Activated CD4-positive, alpha-beta T cell treated with anti-CD3 and anti-CD28 coated beads, Interleukin-2, amount 50 U/mL, for 4 hours (primary cell): ENCODE measurements at places on chromosomes 3 and 15.

GRCh38 chr3:25604107-25604805 lies 60.5 kb downstream of the TOP2B start:
- no peak for DNase-seq

- DNase-seq = no peak
Observed at GRCh38 chr3:178750639-178751300, 214.5 kb downstream of the KCNMB2 start.

GRCh38 chr15:77568014-77568972 lies 64.4 kb downstream of the LINGO1 start:
- DNase-seq = no peak

DNA sequence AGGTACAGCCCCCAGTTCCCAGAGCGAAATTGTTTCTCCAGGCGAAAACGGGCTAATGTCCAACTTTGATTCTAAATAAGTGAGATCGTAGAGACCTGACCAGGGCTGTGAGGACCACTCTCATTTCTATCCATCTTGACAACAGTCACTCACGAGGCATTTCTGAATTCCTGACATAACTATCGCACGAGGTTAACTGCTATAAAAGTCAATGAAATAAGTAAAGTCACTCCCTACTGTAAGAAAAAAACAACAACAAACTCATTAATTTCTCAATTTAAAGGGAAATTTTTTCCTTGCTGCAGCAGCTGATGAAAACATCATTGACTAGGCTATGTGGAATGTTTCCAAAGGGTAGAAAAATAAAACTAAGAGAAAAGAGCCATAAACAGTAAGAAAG lies 69.1 kb downstream of the GREM1 start:
- DNase-seq = no peak

GRCh38 chr15:65370885-65371284 lies 6.9 kb downstream of the IGDCC3 start:
- DNase-seq = no peak

DNA sequence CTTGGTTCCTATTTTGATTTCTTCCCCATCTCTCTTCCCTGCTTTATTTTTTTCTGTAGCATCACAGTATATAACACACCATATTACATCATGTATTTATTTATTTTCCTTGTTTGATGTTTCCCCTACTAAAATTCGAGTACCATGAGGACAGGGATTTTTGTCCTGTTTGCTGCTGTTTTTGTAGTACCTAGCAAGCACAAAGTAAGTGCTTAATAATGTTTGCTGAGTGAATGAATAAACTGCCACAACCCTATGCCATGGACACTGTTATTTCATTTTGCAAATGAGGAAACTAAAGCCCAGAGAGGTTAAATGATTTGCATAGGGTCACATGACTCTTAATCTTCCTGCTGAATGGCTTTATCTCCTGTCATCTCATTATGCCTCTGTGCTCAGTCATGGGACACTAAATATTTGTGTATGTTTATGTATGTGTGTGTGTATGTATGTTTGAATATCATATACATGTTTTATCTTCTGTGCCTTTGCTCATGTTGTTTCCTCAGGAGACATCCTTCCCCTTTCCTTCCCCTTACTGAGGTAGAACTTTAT lies 26.1 kb upstream of the MGA start:
- no peak for DNase-seq

- peak; percentile 98 for DNase-seq
Observed at GRCh38 chr15:101723874-101724674, at the start of gene TARS3. Gene TARS3, minus strand, starts transcription at chr15:101724473. Its CDS starts 86 bp downstream, at chr15:101724387.

GRCh38 chr3:141170678-141171295 lies 60.8 kb upstream of the PXYLP1 start:
- DNase-seq = no peak

GRCh38 chr15:68310178-68310803 lies 32.7 kb downstream of the FEM1B start:
- no peak for DNase-seq

GRCh38 chr3:39814007-39814406 lies 4.6 kb downstream of the MYRIP start:
- no peak for DNase-seq

- no peak for DNase-seq
Observed at GRCh38 chr3:177382944-177383343, 185.7 kb upstream of the TBL1XR1 start.

DNA sequence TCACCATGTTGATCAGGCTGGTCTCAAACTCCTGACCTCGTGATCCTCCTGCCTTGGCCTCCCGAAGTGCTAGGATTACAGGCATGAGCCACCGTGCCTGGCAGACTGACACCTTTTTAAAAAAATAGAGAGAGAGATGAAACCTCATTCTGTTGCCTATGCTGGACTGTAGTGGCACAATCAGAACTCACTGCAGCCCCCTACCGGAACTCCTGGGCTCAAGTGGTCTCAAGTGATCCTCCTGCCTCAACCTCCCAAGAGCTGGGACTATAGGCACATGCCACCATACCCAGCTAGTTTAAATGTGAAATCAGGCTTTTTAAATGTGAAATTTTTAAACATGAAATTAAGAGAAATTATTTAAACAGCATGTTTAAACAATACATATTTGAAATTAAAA lies 265.2 kb upstream of the UBE2E1 start:
- DNase-seq = no peak

GRCh38 chr3:46667657-46668056 lies 25.8 kb downstream of the ALS2CL start:
- no peak for DNase-seq

GRCh38 chr3:127263586-127264231 lies 24.1 kb downstream of the PRR20G start:
- DNase-seq = no peak

DNA sequence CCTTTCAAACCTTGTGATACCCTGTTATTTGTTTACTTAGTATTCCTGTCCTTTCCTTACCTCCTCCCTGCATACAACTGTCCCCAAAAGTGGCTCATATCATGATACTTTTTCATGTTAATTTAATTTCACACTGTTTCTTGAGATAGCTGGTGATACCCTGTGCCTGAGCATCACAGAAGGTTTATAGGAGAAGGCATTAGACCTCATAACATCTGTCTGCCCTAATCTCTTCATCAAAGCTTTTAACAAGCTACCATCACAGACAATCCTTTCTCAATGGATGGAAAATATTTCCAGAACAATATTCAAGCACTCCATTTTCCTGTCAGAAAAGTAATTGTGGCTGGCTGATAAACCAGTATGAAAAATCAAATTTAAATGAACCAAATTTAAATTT lies 81.6 kb downstream of the SSR3 start:
- no peak for DNase-seq

DNA sequence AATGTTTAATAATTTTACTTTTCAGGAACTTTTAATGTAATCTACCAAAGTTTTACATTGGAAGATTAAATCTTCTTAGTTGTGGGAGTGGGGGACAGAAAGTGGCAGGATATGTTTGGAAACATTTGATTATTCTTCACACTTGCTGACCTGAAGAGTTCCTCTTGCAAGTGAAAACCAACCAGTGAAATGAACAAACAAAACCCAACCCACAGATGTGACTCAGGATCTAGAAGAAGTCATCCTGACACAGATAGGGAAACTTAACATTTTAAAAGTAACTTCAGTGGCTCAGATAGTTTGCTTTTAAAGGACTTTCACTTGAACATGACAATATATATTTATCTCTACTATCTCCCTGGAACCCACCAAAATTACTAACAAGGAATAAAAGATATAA lies 55.4 kb downstream of the ASTE1 start:
- no peak for DNase-seq

DNA sequence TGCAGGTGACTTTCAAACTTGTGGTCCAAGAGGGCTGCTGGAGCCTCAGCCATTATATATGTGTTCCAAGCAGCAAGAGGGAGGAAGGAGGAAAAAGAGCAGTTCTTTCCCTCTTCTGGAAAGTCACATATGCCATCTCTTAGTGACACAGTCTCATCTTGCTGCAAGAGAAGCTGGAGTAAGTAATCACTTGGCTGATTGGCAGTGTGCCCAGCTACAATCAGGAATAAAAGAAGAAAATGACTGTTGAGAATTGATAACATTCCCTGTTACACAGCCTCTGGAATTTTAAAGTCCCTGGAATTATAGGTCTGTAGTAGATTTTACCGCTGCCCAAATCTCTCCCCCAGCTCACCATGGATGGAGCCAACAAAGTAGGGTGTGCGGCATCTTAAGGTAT lies 31.4 kb upstream of the LYZL4 start:
- no peak for DNase-seq

DNA sequence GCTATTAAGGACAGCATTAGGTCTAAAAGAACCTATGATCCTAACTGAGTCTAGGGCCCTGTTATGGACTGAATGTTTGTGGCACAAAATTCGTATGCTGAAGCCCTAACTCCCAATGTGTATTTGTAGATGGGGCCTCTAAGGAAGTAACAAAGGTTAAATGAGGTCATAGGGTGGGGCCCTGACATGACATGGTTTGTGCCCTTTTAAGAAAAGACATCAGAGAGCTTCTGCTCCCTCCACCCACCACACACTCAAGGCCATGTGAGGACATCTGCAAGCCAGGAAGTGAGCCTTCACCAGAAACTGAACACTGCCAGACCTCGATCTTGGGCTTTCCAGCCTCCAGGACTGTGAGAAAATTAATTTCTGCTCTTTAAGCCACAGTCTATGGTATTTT lies 49.2 kb downstream of the PHC3 start:
- no peak for DNase-seq

DNA sequence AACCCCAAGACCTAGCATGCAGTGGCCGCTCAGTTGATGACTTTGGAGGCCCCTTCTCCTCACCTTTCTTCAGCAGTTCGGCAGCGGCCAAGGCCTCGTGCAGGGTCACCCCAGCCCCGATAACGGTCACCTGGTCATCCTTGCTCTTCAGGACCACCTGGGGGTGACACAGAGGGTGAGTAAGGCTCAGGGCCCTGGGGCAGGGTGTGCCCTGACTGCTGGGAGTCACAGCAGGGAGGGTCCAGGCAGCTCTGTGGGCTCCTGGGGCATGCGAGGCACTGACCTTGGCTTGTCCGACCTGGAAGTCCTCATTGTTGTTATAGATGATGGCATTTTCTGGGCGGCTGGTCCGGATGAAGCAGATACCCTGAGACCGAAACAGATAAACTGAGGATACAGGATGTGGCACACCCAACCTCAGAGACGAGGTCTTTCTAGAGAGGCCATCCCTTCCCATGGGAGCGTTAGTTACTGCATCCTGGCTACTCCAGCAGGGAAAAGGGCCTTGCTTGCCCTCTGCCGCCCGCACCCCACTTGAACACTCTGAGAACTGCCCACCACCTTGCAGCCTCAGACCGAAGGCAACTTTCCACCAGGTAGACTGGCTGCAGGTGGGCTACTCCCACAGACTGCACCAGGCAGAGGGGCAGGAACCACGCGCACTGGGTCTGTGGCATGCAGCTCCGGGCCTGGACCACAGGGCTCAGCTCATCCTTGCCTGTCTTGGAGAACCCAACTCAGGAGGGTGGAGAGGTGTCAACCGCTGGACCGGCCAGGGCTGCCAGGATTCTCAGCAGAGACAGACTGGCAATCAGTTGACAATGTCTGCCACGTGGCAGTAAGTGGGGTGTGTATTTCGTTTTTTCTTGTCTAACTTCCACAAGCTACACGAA lies 27.6 kb downstream of the TKT start:
- no peak for DNase-seq

GRCh38 chr3:96101006-96101560 lies 713.3 kb upstream of the EPHA6 start:
- DNase-seq = no peak

- DNase-seq = no peak
Observed at GRCh38 chr15:73065114-73065513, 12.9 kb downstream of the NEO1 start.

DNA sequence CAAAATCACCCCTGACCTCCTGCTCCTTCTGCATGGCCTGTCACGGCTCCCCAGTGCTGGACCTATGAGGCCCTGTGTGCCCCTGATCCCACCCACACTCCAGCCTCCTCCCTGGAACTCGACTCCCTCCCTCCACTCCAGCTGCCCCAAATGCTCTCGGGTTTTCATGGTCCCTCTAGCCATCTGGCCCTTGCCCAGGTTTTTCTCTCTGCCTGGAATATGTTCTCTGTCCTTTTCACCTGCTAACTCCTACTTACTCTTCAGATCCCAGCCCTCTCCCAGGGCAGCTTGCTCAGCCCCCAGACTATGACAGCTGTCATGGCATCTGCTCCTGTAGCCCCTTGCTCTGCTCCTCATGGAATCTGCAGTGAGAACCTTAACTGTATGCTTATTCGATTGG lies 30.3 kb downstream of the DUSP7 start:
- DNase-seq = no peak

- no peak for DNase-seq
Observed at GRCh38 chr3:79306934-79307570, 460.7 kb downstream of the ROBO1 start.

DNA sequence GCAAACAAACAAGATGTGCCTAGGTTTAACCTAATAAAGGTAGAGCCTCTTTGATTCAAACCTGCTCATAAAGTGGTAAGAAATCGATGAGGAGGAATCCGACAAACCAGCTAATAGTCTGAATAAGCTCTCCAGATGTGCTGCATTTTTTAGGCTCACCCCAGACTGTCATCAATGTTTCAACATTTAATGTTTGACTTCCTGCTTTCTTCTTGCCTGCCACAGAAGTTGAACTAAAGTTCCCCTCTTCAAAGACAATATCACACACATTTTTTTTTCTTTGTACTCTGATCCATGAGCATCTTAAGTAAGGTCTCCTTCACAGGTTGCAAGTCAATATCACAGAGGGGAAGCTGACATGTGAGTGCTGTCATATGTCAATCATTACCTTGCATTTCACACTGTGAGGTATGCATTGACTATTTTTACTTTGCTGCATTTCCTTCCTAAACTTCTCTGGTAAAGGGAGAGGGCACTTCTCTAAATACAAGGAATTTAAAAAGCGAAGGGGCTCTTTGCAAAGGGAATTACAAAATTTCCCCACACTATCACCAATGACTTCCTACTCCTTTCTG lies 172.3 kb upstream of the MCTP2 start:
- DNase-seq = no peak

DNA sequence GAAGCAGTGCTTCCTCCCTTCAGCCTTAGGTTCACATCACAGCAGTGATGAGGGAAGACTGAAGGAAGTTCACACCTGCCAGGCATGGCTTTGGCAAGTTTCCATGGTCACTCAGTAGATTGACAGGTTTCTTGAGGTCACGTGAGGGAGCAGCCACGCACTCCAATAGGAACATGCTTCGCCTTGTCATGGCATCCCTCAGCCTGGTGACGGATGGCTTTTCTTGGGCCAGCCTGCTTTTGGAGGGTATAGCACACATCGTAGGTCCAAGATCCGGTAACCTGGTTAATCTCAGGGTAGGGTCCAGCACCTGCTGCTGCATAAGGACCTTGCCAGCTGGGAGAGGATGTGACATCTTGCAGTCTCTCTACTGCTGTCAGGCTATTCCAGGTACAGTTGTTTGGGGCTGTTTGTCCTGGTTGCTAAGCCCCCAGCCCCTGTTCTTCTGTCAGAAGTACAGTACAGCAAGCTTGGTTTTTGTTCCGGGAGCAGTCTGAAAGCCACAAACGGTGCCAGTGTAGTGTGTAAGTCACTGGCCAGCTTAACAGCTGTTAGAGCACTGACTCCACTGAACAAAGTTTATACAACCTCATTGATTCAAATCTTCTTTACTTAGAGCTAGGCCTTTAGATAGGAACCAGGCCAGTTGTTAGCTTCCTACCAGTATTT lies 42.3 kb downstream of the PSMD6 start:
- DNase-seq = no peak

- DNase-seq = no peak
Observed at GRCh38 chr3:25527801-25528200, 99.7 kb downstream of the RARB start.

- no peak for DNase-seq
Observed at GRCh38 chr3:104916971-104917370, 449.7 kb upstream of the ALCAM start.
